ENCODE measurements at places on chromosomes 1 and 21.

DNA sequence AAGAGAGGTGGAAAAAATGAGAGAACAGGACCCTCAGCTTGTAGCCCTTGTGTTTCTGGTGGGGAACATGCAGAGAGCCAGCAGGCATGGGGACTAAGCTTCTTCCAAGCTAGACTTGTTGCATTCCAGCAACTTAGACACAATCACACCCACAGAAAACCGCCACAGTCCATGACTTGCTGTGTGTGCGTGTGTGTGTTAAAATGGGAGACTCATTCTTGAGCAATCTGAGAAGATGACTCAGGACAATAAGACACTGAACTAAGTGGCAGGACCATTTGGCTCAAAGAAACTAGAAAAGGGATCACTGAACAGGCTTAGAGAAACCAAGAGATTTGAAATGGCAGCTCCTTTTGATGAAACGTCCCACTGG is 78.0 kb downstream of the HLX start:
- no peak for DNase-seq

GRCh38 chr1:46406881-46407608 is 12.9 kb downstream of the FAAH start:
- DNase-seq, result no peak

- DNase-seq, result no peak
Measured at GRCh38 chr1:247642742-247643141, 36.8 kb downstream of the OR13G1 start.

- DNase-seq, result no peak
Measured at GRCh38 chr1:150708595-150708994, 11.6 kb upstream of the GOLPH3L start.

GRCh38 chr21:33268393-33268736 is 2.2 kb downstream of the IL10RB start:
- no peak for DNase-seq

DNA sequence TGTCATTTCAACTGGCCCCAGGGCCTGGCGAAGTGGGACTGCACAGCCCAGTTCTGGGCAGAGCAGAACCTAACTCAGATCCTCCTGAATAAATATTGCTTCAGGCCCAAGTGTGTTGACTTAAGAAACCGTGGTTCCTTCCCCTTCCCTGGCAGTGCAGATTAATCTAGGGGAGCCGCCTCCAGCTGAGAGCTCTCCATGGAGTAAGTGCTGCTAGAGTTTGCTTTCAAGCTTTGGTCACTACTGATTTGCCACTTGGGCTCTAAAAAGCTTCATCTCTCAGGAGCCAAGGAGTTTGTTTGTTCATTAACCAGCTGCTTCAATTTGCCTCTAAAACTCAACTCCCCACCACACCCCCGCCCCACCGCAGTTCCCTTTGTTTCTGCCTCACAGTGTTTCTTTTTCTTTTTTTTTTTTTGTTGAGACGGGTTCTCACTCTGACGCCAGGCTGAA is 112.1 kb downstream of the DTL start:
- no peak for DNase-seq

GRCh38 chr1:65793359-65793732 is 651 bp downstream of the PDE4B start:
- no peak for DNase-seq

Data from CD4-positive, alpha-beta T cell treated with Interleukin-12 subunit alpha and Interleukin-12 subunit beta, for 1 hour (primary cell).